ENCODE measurements at places on chromosomes 12 and 14.

- no peak for DNase-seq
These were observed 48.9 kb upstream of the POC1B start for GRCh38 chr12:89574736-89575208.

DNA sequence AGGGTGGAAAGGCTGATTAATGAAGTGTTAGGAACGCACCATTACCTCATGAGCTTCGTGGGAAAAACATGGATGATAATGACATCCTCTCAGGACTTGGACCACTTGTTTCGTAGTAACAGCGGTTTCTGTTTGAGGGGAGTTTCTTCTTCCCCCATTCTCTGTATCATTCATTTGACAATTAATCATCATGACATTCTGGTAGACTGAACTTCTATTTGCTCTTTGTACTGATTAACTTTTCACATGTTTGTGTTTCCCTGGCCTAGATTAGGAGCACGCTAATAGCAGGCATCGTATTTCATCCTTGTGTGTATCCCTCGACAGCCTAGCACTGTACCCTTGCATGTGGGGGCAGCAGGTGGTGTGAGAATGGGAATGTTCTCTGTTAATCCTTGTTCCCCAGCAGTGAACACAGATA, 8.0 kb downstream of the LRRC74A start:
- DNase-seq, result no peak

DNA sequence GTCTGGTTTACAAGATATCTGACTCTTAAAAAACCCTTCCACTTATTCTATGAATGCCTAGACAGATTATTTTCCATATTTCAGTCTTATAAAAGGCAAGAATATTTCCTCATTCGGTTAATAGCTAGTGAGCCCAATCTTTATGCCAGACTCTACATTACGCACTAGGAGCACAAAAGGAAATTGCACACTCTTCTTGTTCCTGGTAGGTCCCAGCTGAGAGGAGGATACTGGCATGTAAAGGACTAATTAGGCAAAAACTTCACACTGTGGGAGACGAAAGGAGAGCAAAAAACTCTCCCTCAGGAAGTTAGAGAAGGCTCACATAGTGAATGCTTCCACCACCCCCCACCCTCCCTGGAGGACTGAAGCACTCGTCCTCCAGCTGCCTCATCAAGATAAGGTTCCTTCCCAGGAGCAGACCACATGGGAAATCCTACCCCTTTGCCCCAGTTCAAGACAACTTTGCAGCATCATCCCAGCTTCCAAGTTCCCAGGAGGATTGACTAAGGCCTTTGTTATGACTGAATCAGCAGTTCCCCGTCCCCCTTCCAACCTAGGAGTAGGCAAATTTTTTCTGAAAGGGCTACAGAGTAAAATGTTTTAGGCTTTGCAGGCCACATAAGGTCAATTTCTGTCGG, 14.5 kb downstream of the CAPZA3 start:
- DNase-seq, result no peak

DNA sequence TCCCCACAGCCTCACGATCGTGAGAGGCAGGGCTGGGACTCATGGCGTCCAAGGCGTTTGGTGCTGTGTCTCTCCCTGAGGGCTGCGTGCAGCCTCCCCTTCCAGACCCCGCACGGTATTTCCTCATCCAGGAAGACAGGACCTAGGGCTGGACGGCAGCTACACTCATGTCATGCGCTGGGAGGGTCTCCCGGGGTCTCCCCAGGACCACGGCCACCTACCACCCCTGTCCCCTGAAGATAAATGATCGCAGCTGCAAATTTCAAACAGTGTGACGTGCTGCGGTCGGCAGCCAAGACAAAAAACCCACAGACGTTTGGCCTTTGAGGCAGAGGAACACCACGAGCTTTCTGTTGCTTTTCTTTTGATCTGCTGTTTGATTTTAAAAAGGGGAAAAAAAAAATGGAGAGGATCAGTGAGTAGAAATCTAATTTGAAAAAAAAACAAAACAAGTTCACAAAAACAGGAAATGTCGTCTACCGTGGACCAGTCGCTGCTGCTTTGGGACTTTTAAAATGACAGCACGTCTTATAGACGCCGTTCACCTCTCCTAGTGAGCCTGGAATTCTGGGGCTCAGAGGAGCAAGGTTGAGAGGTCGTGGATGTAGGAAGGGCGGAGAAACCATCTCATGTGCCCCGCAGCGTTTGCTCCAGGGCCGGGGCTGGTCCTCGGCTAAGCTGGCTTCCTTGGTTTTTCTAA, 237.6 kb downstream of the SLC41A2 start:
- no peak for DNase-seq

- DNase-seq, result no peak
These were observed 1127.4 kb downstream of the LRFN5 start for GRCh38 chr14:42734041-42734440.

DNA sequence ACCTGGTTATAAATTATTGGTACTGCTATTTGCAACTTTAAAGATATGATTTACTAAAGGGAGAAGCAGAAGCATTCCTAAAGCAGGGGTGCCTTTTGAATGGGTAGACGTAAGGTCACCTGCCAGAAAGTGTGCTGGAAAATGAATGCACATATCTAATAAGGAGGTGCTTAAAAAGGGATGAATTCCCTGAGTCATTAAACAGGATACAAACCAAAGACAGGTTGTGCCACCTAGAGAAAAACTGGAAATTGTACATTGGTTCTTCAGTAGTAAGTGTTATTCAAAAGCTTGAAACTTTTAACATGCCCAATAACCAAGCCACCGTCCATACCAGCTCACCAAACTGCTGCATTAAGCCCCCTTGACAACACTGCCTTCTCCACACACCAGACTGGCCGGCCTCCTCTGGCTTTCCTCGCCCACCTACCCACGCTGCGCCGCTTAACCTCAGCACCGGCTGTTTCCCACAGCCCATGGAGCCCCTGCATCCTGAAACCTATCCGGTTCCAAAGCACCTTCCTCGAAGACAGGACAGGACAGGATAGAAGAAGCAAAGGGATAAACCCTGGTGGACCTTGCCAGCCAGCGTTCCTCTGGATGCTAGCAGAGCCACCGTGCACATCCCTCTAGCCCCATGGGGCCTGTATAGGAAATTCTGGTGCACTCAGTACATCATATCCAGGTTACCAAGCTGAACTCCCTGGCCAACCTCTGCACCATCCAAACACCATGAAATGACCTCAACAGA, 201.5 kb upstream of the CAND1 start:
- no peak for DNase-seq

DNA sequence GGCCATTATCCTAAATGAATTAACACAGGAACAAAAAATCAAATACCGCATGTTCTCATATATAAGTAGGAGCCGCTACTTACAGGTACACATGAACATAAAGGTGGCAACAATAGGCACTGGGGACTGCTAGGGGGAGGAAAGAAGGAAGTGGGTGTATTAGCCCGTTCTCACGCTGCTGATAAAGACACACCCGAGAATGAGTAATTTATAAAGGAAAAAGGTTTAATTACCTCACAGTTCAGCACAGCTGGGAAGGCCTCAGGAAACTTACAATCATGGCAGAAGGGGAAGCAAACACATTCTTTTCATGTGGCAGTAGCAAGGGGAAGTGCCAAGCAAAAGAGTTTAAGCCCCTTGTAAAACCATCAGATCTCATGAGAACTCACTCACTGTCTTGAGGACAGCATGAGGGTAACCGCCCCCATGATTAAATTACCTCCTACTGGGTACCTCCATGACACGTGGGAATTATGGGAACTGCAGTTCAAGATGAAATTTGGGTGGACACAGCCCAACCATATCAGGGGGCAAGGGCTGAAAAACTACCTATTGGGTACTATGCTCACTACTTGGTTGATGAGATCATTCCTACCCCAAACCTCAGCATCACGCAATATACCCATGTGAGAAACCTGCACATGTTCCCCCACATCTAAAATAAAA, 16.4 kb upstream of the MIA2 start:
- no peak for DNase-seq

DNA sequence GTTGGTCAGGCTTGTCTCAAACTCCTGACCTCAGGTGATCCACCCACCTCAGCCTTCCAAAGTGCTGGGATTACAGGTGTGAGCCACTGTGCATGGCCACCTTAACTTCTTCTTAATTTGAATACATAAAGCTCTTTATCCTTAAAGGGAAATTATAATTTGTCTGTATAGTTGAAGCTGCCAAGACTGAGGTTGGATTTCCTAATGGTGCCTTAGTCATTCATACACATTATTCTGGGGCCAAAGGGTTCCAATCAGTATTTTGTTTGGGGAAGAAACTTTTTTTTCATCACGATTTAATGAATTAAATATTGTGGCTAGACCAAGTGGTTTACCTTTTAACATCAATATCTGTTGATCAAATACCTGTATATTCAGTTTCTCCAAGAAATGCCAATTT, 135.9 kb downstream of the SYT1 start:
- DNase-seq, result no peak

GRCh38 chr14:81582420-81582819, 48.8 kb upstream of the SEL1L start:
- no peak for DNase-seq

DNA sequence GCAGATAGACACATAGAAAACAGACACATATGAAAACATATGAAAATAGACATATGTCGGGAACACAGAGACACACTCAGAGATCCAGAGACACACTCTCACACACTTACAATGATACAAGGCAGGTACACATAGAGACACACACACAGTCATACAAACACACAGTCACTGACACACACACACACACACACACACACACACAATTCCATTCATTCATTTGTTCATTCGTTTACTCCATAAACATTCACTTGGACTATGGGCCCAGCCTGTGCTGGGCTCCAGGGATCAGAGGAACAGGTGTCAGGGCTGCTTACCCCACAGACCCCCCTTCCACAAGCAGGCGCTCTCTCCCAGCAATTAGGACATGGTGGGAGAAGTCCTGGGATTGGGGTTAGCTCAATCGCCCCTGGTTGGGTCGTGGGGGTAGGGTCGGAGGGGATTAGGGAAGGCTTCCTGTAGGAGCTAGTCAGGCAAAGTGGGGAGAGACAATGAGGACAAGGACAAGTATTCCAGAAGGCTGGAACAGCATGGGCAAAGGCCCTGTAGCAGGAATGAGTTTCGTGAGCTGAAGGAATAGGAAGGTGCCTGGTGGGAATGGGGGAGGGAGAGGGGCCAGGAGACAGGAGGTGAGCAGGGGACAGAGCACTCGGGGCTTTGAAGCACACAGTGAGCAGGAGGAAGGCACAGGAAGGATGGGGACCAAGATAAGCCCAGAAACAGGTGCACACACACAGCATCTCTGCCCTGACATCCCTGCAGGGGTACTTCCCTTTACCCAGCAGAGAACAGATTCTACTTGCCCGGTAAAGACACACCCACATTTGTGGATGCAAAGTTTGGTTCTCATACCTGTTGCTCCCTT, 6.5 kb downstream of the RASAL1 start:
- DNase-seq, result peak; percentile 49

- DNase-seq, result no peak
These were observed 18.0 kb upstream of the MAP3K9 start for GRCh38 chr14:70827347-70827746.

DNA sequence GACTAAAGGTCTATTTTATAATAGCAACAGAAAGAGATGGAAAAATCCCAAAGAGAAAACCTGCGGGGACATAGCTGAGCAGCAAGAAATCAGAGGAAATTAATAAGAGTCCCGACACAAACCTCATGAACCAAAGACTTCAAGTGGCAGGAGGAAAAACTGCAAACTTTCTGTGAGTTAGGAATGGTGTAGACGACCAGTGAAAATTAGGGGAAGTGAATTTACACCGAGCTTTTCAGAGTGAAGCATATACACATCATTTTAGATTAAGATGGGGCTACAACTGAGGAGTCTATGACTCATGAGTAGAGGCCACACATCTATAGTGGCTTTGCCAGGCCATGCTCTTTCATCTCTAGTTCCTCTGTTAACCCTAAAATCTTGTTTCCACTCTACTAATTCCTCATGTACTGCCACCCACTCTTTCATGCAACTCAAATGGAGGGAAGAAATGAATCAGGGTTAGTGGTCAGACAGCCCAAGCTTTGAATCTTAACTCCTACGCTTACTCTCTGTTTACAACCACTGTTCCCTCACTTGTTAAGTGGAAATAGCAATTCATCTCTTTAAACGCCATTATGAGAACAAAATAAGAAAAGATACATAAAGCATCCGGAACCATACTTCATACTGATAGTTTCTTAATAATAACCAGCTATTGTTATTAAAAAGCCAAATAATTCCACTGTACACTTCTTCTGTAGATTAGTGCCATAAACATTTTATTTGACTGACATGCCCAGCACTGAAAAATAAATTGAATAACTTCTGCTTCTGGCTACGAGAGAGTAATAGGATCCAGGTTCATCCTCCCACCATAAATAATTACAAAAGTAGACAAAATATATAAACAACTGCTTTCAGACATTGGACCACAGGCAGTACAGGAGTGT, 219.3 kb downstream of the RMST start:
- DNase-seq, result no peak

DNA sequence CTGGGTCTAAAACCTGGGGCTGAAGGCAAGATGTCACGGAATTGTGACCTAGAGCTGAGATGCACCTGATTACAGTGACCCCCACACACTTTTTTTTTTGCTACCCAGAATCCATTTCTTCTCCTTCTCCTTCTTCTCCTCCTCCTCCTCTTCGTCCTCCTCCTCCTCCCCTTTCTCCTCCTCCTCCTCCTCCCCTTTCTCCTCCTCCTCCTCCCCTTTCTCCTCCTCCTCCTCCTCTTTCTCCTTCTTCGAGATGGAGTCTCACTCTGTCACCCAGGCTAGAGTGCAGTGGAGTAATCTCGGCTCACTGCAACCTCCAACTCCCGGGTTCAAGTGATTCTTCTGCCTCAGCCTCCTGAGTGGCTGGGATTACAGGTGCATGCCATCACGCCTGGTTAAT, 19.4 kb upstream of the FLVCR2 start:
- no peak for DNase-seq

GRCh38 chr12:53617700-53618099, 8.5 kb downstream of the ATF7 start:
- DNase-seq, result no peak

GRCh38 chr14:34875031-34875922, at the start of gene BAZ1A:
Gene BAZ1A (minus strand): TSS chr14:34875360. CDS start chr14:34874604, 756 bp downstream.
- DNase-seq, result peak; percentile 65

- DNase-seq, result no peak
These were observed 256.6 kb upstream of the FOXN3 start for GRCh38 chr14:89673512-89674225.

GRCh38 chr12:4284306-4284705, 10.7 kb downstream of the CCND2 start:
- DNase-seq, result no peak

- no peak for DNase-seq
These were observed 805.2 kb downstream of the BCL11B start for GRCh38 chr14:98466807-98467206.

DNA sequence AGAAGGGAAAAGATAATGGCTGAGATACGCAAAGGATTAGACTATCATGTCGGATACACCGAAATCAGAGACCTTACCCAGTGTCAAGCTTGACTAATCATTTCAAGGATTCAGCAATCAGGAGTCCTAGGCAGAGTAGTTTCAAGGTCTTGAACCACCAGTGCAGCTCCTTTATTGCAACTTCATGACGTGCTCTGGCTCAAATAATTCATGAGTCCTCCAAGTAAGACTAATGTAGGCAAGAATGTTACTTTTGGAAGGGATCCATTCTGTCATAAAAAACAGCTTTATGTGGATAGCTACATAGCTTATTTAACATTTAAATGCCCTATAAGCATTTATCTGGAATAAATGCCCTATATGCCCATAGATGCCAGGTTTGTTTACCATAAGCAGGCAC, 123.2 kb downstream of the LMO3 start:
- DNase-seq, result no peak

- DNase-seq, result no peak
These were observed 99.1 kb upstream of the NAP1L1 start for GRCh38 chr12:76183459-76184186.
